ENCODE measurements at places on chromosomes 7 and 10.

DNA sequence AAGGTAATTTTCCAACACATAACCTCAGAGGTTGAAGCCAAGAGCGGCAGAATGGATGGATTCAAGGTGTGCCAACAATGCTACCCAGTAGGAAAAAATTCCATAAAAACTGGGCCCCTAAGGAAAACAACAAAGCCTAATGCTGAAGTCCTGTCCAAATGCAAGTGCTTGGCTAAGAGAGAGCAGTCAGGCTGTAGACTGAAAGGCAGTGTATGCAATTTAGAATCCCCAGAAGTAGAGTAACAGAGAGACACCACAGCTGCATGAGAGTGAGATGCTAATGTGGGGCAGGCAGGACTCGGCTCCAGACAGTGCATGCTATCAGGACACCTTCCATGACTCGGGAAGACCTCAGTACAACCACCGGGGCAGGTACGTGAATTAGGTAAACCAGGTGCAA, 124.5 kb downstream of the ZFAND4 start:
- no peak for DNase-seq

- DNase-seq = no peak
Measured at GRCh38 chr10:97060441-97061084, 125.2 kb downstream of the SLIT1 start.

- no peak for DNase-seq
Measured at GRCh38 chr10:126439942-126440341, 51.7 kb upstream of the ADAM12 start.

DNA sequence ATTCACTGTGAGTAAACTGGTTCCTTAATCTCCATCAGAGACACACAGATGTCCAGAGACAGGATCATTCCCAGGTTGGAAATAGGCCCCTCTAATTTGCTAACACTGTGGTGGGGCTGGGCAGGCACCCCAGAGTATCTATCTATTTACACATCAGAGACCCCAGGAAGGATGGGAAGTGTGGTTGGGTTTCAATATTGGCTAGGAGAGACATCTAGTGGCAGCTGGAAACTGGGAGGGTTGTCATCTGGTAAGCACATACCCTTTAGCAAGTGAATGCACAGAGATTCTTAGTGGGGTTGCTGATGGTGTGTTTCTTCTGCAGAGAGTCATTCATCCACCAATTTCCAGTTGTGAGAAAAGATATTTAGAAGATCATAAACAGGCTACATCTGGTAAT, 36.0 kb upstream of the NRG3 start:
- DNase-seq = no peak

Data from activated effector memory CD4-positive, alpha-beta T cell treated with anti-CD3 and anti-CD28 coated beads, Interleukin-2, amount 50 U/mL, for 16 hours (primary cell).